ENCODE measurements at places on chromosomes 2 and 18.

- no peak for DNase-seq
Measured at GRCh38 chr2:133489146-133489545, 79.1 kb downstream of the NCKAP5 start.

DNA sequence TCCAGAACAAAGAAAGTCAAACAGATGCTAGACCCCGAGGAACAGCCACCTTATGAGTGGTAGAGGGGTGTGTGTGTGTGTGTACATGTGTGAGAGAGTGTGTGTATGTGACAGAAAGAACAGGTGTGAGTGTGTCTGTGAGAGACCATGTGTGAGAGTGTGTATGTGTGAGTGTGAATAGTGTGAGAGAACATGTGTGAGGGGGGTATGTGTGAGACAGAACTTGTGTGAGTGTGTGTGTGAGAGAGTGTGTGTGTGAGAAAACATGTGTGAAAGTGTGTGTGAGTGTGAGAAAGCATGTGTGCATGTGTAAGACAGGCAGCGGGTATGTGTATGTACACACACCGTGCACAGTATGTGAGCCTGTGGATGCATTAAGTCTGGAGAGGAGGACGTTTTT, 214.3 kb downstream of the SP3 start:
- DNase-seq, result no peak

GRCh38 chr2:73830871-73831401, 2.2 kb downstream of the STAMBP start:
- DNase-seq, result no peak

DNA sequence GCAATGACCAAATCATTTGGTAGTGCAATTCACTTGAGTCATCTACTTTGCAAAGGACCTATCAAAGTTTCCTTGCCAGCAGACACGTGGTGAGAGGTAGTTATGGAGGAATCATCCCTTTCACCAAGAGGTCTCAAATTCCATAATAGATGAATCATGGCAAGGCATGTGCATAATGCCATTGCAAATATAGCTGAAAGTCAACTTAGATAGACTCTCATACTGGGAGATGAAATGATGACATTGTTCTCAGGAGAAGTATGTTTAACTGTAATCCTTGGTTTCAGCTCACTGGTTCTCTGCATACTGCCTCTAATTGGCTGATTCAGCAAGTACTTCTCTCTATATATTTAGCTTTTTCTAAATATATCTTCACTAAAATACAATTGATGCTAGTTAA, 57.2 kb downstream of the CALCRL start:
- DNase-seq, result no peak

DNA sequence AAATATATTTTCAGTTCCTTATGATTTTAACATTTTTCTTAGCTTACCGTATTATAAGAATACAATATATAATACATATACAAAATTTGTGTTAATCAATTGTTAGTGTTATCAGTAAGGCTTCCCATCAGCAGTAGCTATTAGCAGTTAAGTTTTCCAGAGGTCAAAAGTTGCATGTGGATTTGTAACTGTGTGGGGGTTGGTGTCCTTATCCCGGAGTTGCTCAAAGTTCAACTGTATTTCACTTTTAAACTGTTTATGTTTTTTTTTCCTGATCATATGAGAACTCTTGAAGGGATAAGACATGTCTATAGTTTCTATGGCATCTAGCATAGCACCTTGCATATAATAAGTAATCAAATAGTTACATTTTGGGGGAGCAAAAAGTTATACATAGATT, 11.9 kb upstream of the MFSD6 start:
- no peak for DNase-seq

GRCh38 chr2:75600461-75601011, 39.8 kb upstream of the EVA1A start:
- DNase-seq, result no peak

- DNase-seq, result no peak
Measured at GRCh38 chr2:204545861-204546735, 823 bp downstream of the PARD3B start.

DNA sequence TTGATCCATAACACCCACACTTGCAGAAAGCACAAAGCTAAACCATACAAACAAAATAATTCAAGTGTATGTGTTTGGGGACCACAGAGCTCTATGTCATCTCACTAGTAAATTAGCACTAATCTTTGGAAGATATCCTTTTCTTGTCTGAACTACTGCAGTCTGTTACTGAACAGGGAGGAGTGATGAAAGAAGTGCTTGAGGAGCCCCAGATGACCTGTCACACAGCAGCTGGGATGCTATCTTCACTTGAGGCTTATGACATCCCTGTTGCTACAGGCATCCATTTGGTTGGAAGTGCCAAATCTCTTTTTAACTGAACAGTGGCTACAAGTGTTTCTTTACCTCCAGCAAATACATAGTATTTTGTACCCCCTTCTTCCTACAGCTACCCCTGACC, 386.3 kb upstream of the CHAC2 start:
- no peak for DNase-seq

DNA sequence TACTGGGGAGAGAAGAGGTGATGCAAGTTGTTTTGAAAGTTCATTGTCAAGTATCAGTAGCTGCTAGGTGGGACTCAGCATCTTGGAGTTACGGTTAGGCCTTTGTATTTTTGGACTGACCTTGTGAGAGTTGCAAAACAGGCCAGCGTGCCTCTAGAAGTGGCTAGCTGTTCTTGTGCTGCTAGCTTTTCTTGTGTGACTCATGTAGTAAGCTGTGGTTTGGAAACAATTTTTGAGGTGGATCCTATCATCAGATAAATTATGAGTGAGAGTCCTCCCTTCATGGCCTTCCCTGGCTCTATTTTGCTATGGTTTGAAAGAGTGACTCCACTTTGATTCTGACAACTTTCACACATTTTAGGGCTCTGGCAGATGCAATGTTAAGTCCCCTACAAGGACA, 409.2 kb upstream of the HS6ST1 start:
- DNase-seq, result no peak

- DNase-seq, result no peak
Measured at GRCh38 chr2:203437511-203437910, 97.6 kb downstream of the RAPH1 start.

GRCh38 chr18:6352275-6352674, 62.4 kb downstream of the L3MBTL4 start:
- no peak for DNase-seq

GRCh38 chr2:60965499-60965785, 52.1 kb upstream of the PEX13 start:
- DNase-seq, result no peak

DNA sequence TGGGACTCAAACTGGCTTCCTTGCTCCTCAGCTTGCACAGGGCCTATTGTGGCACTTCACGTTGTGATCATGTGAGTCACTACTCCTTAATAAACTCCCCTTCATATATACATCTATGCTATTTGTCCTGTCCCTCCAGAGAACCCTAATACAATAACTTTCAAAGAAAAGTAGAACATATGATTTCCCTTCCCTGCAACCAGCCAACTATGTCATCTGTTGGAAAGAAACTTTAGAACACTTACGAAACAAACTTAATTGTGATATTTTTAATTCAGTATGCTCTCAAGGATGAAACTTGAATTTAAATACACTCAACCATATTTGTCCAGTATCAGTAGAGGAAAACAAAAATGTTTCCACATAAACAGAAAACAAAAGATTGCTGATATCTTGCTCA, 84.4 kb downstream of the DYM start:
- DNase-seq, result no peak

DNA sequence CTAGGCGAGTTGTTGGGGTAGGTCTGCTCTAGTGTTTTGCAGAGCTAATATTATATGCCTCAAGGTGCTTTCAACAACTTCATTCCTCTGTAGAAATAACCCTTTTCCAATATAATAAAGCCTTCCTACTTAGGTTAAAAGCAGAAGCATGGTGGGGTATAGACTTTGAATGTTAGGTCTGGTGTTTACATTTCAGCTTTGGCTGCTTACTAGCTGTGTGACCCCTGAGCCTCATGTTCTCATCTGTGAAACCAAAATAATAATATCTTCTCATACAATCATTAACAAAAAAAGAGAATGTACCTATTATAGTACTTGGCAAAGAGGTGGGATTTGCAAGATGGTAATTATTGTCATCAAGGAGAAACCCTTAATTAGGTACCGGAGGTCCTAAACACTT, 386.6 kb downstream of the NBAS start:
- DNase-seq, result no peak

DNA sequence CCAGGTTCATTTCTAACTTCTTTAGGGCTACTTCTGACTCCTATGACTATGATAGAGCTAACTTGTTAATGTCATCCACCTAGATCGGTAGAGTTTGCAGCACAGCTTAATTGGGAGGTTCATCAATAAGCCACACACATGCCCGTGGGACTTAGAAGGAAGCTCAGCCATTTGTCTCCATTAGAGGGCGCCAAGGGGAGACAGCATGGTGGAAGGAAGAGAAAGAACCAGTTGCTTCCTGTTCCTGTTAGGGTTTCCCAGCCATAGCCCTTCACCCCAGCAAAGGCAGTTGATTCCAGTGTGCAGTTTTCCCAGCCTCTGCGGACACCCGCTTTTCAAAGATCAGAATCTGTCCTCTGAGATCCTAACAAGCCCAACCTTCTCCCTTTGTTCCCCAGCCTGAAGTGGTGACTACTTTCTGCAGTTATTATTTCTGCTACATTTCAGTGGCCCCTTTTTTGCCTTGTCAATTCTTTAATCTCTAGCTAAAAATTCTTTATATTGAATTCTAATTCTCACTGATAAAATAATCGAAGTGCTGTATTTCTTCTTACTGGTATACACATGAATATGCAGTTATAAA, 30.3 kb downstream of the MAIP1 start:
- peak; percentile 68 for DNase-seq

DNA sequence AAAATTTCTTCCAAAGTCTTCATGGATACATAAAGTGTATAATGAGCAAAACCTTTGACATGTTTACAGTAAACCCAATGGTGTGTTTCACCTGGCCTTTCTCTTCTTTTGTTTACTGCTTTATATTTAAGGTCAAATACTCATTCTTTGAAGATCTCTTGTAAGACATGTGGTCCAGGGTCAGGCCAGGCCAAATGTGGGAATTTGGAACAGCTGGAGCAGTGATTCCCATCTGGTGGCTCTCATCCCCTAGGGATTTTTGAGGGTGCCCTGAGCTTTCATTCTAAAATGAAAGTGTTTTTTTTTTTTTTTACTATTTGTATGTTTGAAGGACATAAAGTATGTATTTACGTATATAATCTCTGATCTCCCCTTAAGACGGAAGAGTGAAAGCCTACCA, 13.8 kb upstream of the MGAT5 start:
- DNase-seq, result no peak

GRCh38 chr2:202109139-202109736, 36.2 kb downstream of the KIAA2012 start:
- DNase-seq, result peak; percentile 54

DNA sequence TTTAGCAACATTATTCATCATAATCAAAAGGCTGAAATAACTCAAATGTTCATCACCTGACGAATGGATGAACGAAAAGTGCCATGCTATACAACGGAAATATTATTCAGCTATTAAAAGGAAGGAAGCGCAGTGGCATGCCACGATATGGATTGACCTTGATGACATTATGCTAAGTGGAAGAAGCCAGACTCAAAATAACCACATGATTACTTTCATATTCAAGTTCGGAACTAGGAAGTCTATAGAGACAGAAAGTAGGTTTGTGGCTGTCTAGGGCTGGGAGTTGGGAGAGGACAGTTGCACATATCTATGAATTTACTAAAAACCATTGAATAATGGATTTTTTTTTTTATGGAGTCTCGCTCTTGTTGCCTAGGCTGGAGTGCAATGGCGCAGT, 13.4 kb upstream of the PDIA6 start:
- no peak for DNase-seq

DNA sequence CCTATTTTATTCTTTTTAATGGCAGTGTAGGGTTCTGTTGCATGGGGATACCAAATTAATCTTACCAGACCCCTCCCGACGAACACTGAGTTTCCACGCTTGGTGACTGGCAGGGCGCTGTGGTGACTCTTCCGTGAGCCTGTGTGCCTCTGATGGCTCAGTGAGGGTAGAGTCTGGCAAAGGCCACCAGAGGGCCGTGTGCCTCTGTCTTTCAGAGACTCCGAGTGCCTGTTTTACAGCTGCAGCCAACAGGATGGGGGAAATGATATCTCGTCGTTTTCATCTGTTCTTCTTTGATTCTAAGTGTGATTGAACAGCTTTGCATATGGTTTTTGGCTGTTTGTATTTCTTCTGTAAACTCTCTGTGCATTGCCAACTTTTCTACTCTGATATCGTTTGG, 99.8 kb downstream of the ZNF236 start:
- DNase-seq, result peak; percentile 32

DNA sequence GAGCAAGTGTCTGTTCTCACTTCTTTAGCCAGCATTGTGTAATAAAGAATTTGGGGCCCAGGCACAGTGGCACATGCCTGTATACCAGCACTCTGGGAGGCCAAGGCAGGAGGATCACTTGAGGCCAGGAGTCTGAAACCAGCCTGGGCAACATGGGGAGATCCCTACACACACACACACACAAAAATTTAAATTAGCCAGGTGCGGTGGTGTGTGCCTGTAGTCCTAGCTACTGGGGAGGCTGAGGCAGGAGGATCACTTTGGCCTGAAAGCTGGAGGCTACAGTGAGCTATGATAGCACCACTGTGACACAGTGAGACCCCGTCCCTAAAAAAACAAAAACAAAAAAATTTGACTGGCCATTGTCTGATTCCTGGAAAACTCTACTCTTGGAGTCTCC, 8.3 kb downstream of the REV1 start:
- DNase-seq, result no peak

DNA sequence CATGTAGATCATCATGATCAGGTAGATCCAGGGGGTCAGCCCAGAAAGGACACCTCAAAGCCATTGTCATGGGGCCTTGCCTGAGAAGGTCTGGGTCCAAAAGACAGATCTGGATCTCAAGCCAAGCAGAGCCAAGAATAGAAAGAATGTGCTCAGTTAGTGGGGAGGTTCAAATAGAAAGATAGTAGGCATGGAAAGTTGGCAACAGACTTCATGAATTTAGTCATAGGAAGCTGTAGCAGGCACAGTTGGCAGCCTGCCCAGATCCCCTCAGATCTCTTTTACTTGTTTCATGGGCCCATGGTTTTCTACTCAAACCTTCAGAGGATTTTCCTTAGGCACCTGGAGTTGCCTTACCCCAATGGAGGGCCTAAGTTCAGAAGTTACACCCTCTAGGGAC, 767.0 kb downstream of the SLC4A3 start:
- no peak for DNase-seq

GRCh38 chr2:233410196-233410760, 56.0 kb downstream of the DGKD start:
- DNase-seq, result no peak

- no peak for DNase-seq
Measured at GRCh38 chr18:37729716-37730115, 164.1 kb upstream of the CELF4 start.

DNA sequence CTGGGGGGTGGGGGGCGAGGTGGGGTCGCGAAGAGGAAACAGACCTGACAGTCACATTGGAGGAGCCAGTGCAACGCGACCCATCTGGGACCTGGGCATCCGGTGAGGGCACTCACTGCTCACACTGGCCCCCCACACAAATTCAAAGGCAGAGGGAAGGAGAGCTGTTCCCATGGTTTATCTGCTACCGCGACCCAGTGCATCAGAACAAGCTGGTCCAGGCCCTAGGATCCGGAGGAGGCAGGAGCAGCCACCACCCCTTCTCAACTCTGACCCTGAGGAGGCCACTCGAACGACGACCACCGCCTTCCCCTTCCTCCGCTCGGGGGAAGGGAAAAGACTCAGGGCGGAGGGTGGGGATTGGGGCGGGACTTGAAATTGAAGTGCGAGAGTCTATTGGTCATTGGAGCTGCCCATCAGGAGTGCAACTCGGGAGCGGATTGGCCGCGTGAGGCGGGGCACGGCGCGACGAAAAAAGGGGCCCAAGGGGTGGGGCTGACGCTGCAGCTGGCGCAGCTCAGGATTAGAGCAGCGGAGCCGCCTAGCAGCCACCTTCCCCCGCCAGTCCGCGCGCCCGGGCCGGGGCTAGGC, at the start of gene CDK5R2:
Gene CDK5R2 (plus strand): TSS at position 526 of the 591 bp plus-strand sequence. CDS start 155 bp downstream, outside the sequence.
- DNase-seq, result peak; percentile 95

- no peak for DNase-seq
Measured at GRCh38 chr2:238104691-238105371, 4.7 kb downstream of the ESPNL start.
